ENCODE measurements at places on chromosomes 12 and 14.

DNA sequence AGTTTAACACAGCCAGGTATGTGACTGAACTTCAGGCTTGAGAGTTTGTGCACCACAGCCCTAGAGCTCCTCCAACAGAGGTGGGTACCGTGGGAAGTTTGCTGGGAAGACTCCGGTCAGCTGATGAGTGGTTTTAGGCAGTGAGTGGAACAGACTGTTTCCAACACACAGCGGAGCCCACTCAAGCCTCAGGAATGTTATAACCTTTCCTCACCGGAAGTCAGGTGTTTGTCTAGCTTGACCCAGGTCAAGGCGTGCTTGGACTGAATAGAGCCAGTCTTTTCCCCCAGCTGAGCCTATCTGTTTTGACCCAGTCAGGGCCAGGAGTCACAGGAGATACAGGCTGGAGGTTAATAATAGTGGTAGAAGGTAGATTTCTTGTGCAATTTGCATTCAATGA is 138.4 kb upstream of the PARP11 start:
- no peak for DNase-seq

- DNase-seq, result no peak
These were observed 7.3 kb downstream of the C2CD5 start for GRCh38 chr12:22536971-22537544.

- no peak for DNase-seq
These were observed 1216.4 kb upstream of the USP15 start for GRCh38 chr12:61043838-61044237.

DNA sequence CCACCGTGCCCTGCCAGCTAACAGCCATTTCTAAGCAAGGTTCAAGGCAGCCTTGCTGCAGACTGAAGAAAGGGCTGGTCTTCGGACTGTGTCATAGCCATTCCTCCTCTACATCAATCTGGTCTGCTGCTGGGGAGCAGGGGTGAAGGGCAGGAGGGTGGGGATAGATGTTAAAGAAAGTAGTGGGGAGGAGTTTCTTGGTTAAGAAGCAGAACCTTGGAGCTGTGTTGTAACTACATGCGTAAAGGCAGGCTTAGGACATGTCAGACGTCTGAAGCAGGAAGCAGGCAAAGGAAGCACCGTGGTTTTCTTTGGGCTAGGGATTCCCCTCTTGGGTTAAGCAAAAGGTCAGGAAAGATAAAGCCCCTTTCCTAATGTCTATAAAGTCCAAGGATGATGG is 18.1 kb upstream of the NEK9 start:
- no peak for DNase-seq

- DNase-seq, result no peak
These were observed 1.0 kb upstream of the PTMS start for GRCh38 chr12:6765048-6765633.

- DNase-seq, result no peak
These were observed 236.1 kb upstream of the NPAS3 start for GRCh38 chr14:32702562-32702961.

GRCh38 chr12:82800185-82800584 is 113.5 kb downstream of the TMTC2 start:
- no peak for DNase-seq

DNA sequence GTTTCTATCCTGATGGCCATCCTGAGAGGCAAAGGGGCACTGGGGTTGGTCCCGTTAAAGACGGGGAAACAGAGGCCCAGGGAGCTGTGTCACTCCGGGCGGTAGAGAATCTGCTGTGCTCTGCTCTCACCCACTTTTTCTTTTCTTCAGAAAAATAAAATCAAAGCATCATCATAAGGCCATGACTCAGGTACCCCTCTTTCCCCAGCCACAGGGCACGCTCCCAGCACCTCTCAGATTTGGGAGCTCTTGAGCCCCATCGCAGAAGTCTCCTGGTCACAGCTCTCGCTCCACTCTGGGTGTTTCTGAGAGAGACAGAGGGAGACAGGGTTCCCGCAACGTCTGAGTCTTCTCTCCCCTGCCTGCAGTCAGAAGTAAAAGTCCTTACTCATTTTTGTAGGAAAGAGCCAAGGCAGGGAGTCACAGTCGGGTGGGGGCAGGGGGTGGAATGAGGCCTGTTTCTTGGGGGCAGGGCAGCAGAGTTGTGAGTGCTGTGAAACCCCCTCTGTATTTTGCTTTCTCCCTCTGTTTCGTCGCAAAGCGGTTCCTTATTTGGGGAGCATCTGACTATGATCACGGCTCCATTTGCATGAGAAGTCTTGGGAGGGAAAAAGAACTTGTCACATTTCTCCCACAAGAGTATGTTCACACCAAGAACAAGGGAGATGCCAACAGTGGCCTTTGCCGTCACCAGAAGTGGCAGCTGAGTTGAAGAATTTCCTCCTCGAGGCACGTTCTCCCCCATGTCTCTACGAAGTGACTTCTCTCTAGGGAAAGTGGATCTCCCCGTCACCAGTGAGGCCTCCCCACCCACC is 139.0 kb downstream of the BCL11B start:
- no peak for DNase-seq

DNA sequence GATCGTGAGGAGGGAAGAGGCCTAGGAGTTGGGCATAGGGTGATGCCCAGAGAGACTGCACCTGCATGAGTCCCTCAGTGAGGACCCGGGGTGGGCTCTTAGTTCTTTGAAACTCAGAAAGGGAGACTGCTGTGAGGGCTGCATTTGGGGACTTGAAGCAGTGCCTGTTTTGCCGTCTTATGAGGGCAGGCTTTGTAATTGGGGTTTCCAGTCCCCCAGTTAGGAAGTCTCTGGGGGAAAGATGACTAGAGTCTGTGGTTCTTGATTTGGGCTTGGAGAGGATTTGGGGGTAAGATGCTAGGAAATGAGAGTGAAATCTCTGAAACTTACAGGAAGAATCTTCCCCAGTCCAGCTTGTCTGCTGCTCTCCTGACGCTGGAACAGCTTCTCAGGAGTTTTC is 99.6 kb downstream of the ARF6 start:
- DNase-seq, result no peak

DNA sequence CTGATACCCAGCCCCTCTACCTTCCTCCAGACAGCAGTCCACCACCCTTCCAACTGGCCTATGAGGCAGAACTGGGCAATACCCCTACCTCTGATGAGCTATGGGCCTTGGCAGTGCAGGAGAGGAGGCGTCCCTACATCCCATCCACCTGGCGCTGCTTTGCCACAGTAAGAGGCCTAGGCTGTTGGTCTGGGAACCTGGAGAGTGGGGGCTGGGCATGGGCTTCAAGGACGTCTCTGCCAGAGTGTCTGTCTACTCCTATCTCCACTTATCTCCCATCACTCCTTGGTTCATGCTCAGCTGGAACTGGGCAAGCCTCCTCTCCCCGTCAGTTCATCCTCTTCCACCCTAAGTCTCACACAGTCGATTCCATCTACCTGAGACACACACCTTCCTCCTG is 6.5 kb downstream of the AMHR2 start:
- no peak for DNase-seq

All from stimulated activated CD4-positive, alpha-beta T cell treated with anti-CD3 and anti-CD28 coated beads, TNF-alpha, amount 100 ng/mL, for 24 hours (primary cell).